MG63 (cell line): ENCODE measurements at places on chromosomes 7 and 10. TPM values are rescaled to one million over a fixed set of nuclear protein-coding genes. Genes with fewer than 3 reads are reported as not detected.

DNA sequence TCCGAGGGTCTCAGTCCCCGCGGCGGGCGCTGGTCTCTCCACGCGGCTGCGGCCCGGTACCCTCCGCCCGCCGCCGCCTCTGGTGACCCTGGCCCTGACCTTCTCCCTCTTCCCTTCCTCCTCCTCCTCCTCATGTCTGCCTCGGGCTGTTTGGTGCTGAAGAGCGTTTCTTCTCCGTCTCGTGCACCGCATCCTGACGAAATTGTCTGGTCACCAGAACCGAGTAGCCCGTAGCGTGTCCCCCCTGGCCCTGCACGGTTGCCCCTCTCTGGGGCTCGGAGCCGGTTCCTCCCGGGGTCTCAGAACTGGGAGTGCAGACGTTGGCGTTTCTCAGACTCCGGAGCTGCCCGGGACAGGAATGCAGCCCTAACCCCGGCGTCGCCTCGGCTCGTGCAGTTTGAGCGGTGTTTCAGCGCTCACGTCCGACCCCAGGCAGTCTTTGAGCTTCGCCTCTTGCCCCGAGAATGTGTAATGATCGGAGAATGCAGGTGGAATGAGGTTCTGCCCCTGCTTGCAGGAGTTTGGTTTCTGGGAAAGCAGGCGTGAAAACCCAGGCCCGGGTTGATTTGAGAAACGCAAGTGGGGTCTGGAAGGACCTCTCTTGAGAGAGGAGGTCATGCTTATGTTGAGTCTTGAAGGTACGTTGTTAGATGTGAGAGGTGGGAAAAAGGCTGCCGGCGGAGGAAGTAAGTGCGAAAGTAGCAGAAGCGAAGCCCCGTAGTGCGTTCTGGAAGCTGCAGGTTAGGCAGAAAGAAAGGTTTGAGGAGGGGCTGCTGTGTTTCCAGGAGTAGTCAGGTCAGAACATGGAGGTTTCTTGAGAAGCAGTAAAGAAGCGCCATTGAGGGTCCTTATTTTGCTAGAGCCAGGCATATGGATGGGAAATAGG, 743 bp downstream of the RBM17 start:
- DNase-seq: peak; percentile 8

GRCh38 chr7:41692251-41692650, 10.6 kb downstream of the INHBA start:
- DNase-seq: no peak

DNA sequence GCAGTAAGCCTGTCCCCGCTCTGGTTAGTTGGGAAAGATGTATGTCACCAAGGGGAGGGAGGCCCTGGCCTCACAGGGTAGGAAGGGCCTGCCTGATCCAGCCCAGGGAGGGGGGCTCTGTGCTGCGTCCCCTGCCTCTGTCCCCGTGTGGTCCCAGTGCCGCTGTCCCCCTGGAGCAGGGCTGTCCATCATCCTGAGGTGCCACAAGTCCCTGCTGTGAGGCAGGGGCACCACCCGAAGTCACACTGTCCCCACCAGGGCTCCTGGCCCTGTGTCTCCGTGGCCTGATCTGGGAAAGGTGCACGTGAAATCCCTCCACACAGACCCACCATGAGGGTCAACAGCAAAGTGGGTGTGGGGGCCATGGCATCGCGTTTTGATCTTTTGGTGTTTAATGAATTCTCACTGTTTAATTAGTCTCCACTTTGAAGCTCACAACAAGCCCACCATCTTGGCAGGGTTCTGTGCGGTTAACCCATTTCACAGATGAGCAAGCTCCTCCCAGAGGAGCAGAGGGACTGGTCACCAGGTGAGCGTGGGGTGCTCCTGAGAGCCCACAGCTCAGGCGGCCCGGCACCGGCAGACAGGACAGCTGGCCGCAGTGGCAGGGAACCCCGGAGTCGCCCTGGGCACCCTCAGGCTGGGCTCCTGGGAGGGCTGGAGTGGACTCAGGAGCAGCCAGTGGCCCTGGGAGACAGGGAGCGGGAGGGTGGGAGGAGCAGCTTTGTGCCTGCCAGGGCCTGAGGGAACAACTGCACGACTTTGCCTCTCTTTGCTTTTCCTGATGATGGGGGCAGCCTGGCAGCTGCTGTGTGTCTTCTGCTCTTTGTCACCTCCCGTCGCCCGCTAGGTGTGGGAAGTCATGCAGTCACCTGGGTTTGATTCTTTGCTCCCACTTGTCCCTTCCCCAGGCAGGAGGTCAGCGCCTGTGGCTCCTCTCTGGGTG, 12.0 kb upstream of the CRYGN start:
- no peak for DNase-seq

DNA sequence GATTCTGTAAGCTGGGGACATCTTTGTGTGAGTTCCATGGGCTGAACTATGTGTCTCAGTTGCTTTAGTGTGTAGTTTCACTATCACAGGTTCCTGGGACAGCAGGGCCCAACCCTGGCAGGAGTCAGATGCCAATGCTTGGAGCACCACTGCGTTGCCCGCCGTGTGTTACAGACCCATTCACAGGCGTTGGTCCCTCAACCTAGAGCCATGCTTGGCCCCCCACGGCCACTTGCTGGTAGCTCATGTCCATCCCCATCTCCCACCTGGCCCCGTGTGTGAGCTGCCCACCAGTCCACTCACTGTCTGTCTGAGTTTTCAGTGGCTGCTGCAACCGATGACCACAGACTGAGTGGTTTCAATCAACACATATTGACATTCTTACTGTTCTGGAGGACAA, 546.9 kb downstream of the TCERG1L start:
- DNase-seq: no peak

GRCh38 chr7:1940402-1940786, 270.3 kb downstream of the ELFN1 start:
- peak; percentile 87 for DNase-seq

Gene BMS1
- 20.6 and 22.0 TPM in 2 replicates for total RNA-seq

Gene R3HCC1L
- 6.3 and 7.1 TPM in 2 replicates for total RNA-seq

- DNase-seq: no peak
Observed at GRCh38 chr7:39085590-39086049, 107.9 kb downstream of the POU6F2 start.

Gene SHTN1
- total RNA-seq: 0.82 and 0.99 TPM in 2 replicates

Gene SLK
- total RNA-seq: 19.0 and 31.0 TPM in 2 replicates

GRCh38 chr7:95209276-95209675, 115.1 kb downstream of the PON1 start:
- DNase-seq: no peak

DNA sequence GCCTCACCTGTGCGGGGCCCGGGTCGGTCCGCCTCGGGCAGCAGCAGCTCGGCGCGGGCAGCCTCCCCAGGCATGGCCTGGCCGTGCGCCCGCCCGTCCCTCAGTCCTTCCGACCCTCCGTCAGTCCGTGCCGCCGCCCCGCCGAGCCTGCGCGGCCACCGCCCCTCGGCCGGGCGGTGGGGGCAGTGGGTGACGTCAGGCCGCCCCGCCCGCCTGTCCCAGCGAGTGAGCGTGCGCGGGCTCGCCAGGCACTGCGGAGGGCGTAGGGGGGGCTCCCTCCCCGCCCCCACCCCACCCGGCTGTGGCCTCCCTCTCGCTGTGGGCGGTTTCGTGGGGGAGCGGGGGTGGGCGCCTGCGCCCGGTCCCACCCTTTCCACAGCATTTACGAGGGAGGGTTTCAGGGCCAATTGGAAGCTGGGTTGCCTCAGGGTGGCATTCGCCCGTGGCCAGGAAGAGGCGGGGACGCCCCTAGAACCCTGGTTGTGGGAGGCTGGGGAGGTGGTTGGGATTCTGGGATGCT, at the start of gene NACAD:
TSS of gene NACAD (minus strand) at position 149 of the 520 bp plus-strand sequence. CDS start at position 74, 75 bp downstream.
- no peak for DNase-seq

Gene HOXA9
- total RNA-seq: 25.4 and 29.9 TPM in 2 replicates

- no peak for DNase-seq
Observed at GRCh38 chr10:107686095-107686494, 521.6 kb upstream of the SORCS1 start.

DNA sequence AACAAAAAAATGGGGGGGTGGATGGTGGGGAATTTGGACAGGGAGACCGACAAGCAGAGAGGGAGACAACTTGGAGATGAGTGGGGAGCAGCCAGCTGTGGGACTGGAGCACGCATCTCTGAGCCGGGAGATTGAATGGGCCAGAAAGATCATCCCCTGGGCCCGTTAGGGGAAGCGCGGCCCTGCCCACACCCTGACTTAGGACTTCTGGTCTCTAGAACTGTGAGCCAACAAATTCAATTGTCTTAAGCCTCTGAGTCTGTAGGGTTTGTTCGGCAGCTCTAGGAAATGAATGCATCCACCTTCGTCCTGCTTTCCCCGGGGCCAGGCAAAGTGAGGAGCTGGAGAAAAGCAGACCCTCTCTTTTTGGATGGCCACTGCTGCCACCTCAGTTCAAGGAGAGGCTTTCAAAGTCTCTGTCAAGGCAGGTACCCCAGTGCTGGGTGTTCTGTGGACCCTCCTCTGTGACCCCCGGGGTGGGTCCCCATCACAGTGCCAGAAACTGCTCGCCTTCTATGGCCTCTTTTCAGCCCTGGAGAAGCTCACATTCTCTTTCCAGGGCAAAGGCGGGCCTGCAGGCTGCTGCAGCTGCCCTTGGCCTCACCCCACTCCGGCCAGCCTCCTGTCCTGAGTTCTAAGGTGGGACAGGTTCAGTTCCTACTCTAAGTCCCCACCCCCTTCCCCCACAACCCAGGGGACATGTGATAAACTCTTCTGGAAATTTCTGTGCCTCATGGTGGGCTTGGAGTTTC, 423.2 kb downstream of the RPS24 start:
- DNase-seq: no peak

DNA sequence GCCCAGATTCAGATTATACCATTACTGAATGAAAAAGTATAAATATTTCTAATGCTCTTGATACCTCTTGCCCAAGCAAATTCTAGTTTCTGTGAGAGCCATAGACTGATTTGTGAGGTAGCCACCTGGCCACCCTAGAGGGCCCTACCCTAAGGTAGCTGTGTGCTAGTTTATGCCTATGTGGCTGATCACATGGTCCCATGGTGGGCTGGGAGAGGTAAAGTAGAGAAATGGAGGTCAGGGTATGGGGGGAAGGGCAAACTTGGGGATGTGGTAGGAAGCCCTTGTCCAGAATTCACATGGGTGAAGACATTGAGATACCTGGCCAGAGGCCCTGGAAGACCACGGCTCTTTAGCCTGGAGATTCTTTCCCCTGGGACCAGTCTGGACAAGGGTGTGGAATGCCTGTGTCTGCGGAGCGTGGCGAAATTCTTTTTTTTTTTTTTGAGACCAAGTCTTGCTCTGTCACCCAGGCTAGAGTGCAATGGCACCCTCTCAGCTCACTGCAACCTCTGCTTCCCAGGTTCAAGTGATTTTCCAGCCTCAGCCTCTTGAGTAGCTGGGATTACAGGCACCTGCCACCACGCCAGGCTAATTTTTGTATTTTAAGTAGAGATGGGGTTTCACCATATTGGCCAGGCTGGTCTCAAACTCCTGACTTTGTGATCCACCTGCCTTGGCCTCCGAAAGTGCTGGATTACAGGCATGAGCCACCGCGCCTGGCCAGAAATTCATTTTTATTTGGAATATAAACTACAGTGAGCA, 639.4 kb downstream of the ACTR3B start:
- DNase-seq: no peak

DNA sequence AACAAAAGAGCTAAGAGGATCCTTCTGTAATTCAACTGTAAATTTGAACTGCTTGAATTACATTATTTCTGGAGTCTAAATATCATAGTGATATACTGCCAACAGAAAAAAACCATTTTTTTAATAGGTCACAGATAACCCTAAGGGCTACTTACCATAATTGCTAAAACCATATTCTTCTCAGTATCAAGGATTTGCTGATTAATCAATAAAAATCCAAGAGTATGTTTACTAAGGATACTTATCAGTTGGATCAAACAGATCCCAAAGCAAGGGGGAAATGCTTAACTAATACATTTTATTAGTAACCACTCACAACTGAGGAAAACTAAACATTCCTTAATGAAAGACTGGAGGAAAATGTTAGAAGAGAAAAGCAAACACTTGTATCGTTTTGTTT, 166.0 kb downstream of the PIP4K2A start:
- no peak for DNase-seq

- no peak for DNase-seq
Observed at GRCh38 chr7:75711656-75712514, 26.9 kb downstream of the HIP1 start.

Gene OPN4
- total RNA-seq: not detected in 2 replicates

Gene RADIL
- 1.1 and 1.6 TPM in 2 replicates for total RNA-seq

- DNase-seq: no peak
Observed at GRCh38 chr10:116465546-116465945, 37.9 kb downstream of the PNLIPRP3 start.

Gene TLX1
- not detected in 2 replicates for total RNA-seq

DNA sequence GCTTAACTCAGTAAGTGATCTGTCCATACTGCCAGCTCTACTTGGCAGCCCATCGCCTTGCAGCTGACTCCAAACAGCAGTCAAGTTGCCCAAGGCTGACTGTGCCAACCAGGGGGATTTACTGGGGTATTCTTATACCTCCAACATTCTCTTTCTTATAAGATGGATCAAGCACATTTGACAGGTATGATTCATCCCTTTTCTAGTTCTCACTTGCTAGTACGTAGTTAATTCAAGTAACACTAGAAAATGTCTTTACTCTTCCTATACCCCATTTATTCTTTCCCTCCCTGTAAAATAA, 77.0 kb downstream of the SLC25A13 start:
- no peak for DNase-seq

Gene RSPH10B2
- total RNA-seq: 0.20 TPM in 1 of 2 replicates, not detected in the other

Gene HNRNPA2B1
- total RNA-seq: 151 and 216 TPM in 2 replicates

Gene FAM131B
- 0.63 and 0.84 TPM in 2 replicates for total RNA-seq

GRCh38 chr10:70529848-70530247, 51.3 kb downstream of the PALD1 start:
- no peak for DNase-seq

GRCh38 chr7:24898691-24899090, 81.3 kb downstream of the OSBPL3 start:
- DNase-seq: no peak

Gene HOXA1
- total RNA-seq: 0.27 and 1.1 TPM in 2 replicates

Gene TEX36
- not detected in 2 replicates for total RNA-seq

DNA sequence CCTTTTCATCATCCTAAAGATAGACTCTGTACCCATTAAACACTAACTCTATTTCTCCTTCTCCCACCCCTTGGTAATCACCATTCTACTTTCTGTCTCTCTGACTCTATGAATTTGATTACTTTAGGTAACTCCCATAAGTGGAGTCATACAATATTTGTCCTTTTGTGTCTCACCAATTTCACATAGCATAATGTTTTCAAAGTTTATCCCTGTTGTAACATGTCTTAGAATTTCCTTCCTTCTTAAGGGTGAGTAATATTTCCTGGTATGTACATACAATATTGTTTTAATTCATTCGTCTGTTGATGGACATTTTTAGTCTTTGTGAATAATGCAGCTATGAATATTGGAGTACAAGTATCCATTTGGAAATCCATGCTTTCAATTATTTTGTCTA, 50.9 kb upstream of the CDCA7L start:
- DNase-seq: no peak

Gene TRIL
- total RNA-seq: 0.03 TPM in 1 of 2 replicates, not detected in the other

- no peak for DNase-seq
Observed at GRCh38 chr10:129901389-129902006, 62.6 kb downstream of the EBF3 start.
